ENCODE measurements at places on chromosomes 6 and 20.

DNA sequence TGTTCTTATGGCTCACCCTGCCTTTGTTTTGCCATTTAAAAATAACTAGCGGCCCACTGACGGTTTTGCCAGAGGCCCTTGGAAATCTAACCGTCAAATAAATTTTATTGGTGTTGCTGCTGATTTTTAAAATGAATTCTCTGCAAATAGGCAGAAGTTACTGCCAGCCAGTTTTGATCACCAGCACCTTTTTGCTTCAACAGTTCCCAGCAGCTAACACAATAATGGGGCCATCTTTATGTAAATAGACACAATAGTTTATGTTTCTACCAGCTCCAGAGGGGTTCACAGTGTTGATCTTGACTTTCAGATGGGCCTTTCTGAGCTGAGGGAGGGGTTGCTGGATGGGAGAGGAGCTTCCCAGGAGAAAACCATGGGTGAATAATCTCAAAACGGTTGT, 11.2 kb downstream of the CD83 start:
- DNase-seq = no peak

GRCh38 chr6:134621858-134622257, 303.9 kb upstream of the SGK1 start:
- DNase-seq = no peak

- DNase-seq = no peak
These were observed 189.7 kb upstream of the NOX3 start for GRCh38 chr6:155645325-155645724.

GRCh38 chr6:111243095-111243494, 155.8 kb downstream of the SLC16A10 start:
- DNase-seq = no peak

DNA sequence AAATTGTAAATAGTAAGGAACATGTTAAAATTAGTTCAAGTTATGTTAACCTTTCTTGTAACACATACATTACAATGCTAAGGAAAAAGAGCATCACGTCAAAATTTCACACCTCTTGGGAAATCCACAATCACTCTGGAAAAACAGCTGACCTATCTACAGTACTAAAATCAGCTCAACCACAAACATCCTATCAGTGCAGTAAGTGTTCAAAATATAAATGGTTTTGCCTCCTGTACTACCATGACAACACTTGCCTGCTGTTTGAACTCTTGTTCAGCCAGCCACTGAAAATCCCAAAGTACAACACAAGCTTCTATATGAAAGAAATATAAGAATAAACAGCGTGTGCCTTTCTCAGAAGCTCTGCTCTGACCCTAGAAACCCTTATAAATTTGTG, 83.5 kb upstream of the PLN start:
- no peak for DNase-seq

DNA sequence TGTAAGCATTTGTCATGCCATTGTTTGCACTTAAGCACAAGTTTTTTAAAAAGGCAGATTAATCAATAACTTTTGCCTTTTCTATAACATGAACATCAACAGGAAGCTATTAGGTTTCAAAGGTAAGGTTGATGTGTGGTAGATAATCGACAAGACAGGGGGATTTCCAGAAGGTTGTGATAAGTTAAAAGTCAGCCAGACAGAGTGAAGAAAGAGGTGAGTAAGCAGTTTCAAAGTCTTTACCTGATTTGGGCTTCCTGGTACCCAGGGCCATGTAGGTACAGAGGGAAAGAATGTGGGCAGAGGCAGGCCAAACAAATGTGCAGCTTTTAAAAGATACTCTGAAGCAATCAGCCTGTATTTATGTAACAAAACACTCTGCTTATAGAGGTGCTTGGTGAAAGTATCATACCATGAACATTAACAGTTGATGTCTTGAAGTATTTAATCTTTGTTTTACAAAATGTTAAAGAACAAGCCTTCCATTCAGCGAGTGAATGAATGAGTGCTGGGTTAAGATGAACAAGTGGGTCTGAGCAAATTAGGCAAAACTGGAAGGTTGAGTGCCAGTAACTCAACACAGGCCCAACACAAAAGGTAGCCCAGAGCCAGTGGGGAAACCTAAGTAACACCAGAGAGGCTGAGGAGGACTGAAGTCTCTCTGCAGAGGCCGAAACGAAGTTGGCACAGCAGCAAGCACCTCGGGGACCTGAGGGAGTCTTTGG, 60.2 kb downstream of the LRRC1 start:
- no peak for DNase-seq

- DNase-seq = no peak
These were observed 23.9 kb upstream of the B3GAT2 start for GRCh38 chr6:70980727-70981126.
